ENCODE measurements at places on chromosomes 3 and 15.

- DNase-seq: no peak
Observed at GRCh38 chr15:64532521-64533315, 72.3 kb downstream of the ZNF609 start.

DNA sequence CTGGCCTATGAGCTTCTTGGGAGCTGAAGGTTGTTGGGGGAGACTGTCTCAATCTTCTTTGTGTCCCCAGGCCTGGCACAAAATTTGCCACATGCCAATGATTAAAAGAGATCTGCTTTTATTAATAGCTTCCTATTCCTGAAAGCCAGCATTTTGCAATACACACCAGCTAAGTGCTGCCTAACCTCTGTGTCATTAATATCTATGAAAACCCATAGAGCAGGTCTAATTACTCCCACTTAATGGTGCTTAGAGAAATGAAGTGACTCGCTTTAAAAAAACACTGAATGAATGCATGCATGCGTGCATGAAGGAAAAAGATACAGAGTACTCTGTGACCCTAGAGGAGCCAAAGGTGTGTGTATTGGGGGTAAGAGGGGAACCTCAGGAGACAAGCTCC, 55.0 kb downstream of the SLC6A1 start:
- no peak for DNase-seq

DNA sequence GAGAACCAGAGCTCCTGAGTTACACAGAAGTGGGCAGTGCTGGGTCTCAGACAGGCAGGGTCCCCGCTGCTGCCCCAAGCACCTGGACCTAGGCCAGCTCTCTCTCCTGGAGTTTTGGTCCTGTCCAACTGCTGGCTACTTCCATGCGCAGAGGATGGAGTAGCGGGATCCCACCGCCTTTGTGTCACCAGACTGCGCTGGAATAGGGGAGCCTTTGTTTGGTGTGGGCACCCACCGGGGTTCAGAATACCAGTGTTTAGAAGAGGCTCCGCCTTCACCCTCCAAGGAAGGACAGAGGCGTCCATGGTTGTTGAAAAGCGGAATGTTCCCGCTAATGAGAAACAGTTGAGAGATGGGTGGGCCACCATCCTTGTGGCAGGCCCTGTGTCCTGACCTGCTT, 154.4 kb downstream of the DNAJB8 start:
- no peak for DNase-seq

DNA sequence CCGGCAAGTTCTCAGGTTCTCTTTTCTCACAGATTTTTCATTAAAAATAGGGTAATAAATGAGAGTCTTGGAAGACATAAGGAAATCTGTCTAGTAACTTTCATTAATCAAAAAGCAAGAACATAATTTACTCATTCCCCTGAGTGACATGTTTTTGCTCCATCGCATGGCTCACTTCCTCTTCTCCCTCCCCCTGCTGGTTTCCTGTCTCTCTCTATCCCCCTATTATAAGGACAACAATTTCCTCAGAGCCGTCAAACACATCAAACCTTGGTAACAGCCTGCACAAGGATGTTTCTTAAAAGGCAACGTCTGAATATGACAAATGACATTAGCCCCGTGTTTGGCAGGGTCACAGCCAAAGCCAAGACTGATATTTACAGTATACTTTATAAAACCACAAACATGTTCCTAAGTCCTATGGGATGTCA, 1149.6 kb downstream of the IGSF11 start:
- no peak for DNase-seq

GRCh38 chr15:40763801-40764628, at the start of gene GCHFR:
Gene GCHFR (plus strand): TSS chr15:40764068. CDS start chr15:40764181, 113 bp downstream.
- no peak for DNase-seq

DNA sequence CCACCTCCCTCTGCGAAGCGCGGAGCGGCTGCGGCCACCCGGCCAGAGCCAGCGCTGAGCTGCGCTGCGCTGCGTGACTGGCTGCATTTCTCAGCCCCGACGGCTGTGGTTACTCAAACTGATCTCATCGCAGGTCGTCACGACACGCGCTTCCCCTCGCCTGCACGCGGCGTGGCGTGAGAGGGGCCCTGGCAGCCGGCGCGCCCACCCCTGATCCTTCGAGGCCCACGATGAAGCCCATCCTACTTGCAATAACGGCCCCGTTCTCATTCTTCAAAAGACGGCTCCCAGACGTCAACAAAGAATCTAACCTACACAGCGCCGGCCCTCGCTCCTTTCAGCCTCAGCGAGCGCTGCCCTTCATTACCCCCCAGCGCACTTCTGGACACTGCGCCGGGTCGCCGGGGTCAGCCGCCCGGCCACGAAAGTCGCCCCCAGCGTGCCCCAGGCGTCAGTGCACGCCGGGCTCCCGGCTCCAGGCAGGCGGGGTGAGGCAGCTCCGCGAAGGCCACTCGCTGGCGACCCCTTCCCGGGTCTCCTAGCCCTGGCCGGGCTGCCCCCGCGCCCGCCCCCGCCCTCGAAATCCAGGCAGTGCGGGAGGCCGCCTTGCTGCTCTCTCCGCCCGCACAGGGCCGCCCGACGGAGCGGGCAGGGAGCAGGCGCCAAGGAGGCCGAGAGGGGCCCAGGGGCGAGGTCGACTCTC, 9.9 kb upstream of the LEKR1 start:
- DNase-seq: no peak

GRCh38 chr3:9986230-9986725, 363 bp downstream of the EMC3 start:
- DNase-seq: no peak

- no peak for DNase-seq
Observed at GRCh38 chr3:43638594-43639447, 17.0 kb upstream of the ANO10 start.

- no peak for DNase-seq
Observed at GRCh38 chr3:197001106-197001971, 28.3 kb downstream of the MELTF start.

DNA sequence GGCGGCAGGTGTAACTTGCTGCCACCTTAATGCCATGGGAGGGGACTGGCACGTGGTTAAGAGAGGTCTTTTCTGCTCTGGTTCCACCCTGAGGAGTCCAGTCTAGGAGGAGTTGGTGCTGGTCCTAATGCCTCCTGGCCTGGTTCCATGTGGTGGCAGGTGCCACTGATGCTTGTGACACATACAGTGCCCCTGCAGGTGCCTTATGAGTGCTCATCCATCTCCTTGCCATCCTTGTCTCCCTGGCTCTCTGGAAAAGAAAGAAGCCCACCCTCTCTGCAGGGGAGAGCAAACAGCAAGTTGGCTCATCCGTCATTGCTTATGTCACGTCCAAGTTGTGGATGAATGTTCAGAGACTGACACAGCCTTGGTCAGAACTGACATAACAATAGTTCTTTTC, 175.8 kb upstream of the DPH6 start:
- DNase-seq: no peak

- DNase-seq: no peak
Observed at GRCh38 chr3:196519718-196520082, 4.6 kb upstream of the SMCO1 start.

DNA sequence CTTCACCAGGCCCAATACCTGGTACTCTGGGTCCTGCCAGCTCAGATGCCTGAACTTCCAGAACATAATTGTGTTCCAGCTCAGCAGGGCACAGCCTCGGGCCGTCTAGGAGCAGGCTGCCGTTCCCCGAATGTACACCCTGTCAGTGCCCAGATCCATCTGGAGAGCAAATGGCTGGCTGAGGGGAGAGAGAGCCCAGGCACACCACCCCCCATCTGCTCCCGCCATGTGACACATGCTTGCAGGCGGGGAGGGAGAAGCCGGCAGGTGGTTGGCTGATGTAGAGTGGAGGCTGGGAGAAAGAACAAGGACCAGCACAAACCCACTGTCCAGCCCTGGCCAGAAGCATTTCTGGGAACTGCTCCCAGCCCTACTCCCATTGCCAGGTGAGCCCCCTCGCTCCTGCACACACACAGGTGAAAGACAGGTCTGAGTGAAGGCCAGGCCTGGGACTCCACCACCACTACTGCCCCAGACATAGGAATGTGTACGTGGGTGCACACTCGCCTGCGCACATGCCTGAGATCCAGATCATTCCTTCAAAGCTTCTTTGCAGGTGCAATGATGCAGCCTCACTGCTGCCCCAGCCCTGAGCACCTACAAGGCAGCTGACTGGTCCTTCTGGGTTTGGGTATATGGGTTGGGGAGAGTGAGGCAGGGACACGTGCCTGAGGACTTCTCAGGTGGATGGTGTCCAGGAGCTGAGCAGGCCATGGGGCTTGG, 53.5 kb downstream of the SEMA5B start:
- DNase-seq: no peak

- DNase-seq: no peak
Observed at GRCh38 chr3:189726277-189726676, 95.1 kb downstream of the TP63 start.

GRCh38 chr3:127342735-127343134, 54.9 kb upstream of the PRR20G start:
- no peak for DNase-seq

DNA sequence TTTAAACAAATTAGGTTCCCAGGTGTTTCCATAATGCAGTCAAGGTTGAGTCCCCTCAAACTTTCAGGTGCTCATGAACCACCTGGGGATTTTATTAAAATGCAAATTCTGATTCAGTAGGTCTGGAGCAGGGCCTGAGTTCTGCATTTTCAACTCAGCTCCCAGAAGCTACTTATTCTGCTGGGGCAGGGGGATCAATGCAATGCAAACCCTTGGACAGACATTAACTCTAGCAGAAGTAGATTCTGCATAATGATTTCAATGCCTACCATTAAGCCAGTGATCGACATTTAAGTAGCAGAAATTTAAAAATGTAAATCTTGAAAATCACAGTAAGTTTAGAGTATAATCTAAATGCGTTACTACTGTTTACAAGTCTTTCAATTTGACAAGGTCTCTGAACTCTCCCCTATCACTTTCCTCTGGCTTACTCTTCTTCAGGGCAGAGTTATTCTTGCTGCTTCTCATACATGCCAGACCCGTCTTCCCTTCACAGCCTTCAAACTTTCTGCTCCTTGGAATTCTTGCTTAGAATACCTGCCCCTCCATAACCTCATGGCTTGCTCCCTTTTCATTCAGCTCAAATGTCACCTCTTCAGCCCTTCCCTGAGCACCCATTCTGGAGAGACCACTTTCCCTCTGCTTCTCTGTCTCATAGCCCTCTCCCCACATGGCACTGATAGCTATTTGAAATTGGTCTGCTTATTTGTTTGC, 19.3 kb upstream of the DPPA4 start:
- no peak for DNase-seq

GRCh38 chr3:161212171-161212771, 8.8 kb upstream of the NMD3 start:
- DNase-seq: no peak

GRCh38 chr3:106071306-106071705, 202.5 kb upstream of the CBLB start:
- no peak for DNase-seq

DNA sequence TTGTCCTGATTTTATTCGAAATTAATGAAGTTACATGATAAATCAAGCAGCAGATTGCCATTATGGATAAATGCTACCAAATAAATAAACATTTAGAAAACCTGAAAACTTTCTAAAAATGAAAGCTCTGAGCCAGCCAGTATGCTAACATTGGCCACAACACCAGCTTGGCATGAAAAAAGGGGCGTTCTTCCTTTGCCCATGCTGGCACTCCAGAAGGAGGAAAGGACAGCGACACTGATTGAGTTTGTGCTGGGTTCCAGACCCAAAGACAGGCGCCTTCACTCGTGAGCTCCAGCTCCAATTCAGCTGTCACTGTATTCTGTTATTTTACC, 5.1 kb downstream of the STIMATE start:
- DNase-seq: no peak

- no peak for DNase-seq
Observed at GRCh38 chr15:70343961-70344621, 246.4 kb upstream of the TLE3 start.

GRCh38 chr15:92107510-92107909, 254.0 kb downstream of the SLCO3A1 start:
- DNase-seq: no peak

- no peak for DNase-seq
Observed at GRCh38 chr3:119580067-119580760, 922 bp downstream of the ADPRH start.

DNA sequence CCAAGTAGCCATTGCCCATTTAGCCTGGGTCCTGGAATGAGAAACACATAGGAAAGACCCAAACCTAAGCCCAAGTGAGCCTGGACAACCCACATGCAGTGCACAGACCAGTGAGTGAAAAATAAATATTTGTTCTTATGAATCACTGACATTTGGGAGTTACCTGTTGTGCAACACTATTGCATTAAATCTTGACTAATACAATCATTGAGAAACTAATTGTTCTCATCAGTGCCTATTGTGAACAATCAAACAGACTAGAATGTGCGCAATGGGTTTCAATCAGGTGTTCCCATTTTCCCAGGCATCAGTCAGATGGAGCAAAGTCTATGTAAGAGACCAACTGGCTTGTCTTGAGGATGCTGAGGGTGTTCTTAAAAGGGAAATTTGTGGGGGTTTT, 54.7 kb upstream of the CNOT10 start:
- DNase-seq: no peak

DNA sequence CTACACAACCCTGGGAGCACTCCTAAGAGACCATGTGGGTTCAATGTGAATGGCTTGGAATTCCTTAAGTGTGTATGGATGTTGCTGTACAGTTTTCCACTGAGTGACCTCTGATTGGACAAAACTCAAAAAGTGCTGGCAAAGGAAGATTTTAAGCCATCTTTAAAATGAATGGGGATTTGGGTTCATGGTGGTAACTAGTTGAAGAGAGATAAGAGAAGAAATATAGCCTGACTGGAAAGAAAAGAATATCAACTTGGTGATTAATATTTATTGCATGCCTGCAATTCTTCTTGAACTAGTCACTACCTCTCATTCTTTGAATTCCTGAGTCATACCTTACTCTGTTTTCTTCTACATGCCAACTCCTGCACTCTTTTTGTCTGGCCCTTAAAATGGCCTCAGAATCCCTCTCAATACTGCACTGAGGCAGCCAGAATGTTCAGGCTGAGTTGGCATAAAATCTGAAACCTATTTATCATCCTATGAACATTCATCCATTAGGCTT, 124.7 kb downstream of the RPL22L1 start:
- DNase-seq: no peak

- no peak for DNase-seq
Observed at GRCh38 chr3:62024882-62025281, 348.5 kb downstream of the FEZF2 start.

Measured in non-pigmented ciliary epithelial cell (primary cell).